Thymus (tissue), 14 donors: ENCODE measurements at places on chromosomes 2 and 18. TPM values are rescaled to one million over a fixed set of nuclear protein-coding genes. Genes with fewer than 3 reads are reported as not detected.

- DNase-seq = no peak
Measured at GRCh38 chr2:148527488-148528340, 116.8 kb upstream of the EPC2 start.

DNA sequence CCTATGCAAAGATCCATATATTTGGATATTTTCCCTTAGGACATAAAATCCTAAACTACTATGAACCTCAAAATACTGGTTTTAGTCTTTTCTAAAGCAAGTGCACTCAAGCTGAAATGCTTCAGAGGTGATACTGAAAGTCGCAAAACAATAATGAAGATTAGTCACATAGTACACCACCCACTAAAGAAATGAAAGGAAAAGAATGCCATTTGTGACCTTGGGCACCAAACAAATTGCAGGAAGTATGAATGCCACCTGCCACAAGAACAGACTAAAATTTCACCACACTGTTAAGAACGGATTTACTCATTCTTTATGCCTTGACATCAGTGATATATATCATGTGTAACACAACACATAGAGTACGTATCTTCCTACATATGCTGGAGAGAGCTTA, 161.5 kb downstream of the ZNF521 start:
- no peak for DNase-seq

Gene PLGLB1
- 25.4 TPM for polyA plus RNA-seq

Gene EVX2
- not detected for polyA plus RNA-seq
